ENCODE measurements at places on chromosomes 13 and 19.

DNA sequence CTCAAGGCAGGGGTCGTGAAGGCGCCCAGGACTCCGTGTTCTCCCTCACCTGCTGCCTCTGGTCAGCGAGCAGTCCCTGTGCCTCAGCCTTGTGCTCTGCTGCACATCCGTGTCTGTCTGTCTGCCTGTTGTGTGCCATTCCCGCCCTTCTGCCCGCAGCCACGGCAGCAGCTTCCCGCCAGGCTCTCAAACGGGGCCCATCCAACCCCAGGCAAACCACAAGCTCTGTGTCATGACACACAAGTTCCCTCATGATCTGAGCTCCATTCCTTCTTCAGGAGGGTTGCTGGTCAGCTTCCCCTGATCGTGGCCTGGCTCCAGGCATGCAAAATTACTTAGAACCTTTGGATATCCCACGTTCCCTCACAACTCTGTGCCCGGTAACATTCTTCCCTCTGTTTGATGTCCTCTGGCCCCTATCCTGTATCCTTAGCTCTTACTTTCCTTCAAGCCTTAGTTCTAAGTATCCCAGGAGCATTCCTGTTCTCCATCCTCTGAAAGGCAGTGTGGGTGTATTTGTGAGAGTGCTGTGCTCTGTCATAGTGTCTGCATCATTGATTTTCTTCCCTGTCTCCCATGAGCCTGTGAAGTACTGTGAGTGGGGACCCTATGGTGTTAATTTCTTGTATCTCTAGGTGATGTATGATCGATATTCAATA is 3.2 kb downstream of the GPR183 start:
- peak; percentile 43 for DNase-seq

GRCh38 chr13:46160065-46160464 is 21.9 kb downstream of the LCP1 start:
- DNase-seq: no peak

DNA sequence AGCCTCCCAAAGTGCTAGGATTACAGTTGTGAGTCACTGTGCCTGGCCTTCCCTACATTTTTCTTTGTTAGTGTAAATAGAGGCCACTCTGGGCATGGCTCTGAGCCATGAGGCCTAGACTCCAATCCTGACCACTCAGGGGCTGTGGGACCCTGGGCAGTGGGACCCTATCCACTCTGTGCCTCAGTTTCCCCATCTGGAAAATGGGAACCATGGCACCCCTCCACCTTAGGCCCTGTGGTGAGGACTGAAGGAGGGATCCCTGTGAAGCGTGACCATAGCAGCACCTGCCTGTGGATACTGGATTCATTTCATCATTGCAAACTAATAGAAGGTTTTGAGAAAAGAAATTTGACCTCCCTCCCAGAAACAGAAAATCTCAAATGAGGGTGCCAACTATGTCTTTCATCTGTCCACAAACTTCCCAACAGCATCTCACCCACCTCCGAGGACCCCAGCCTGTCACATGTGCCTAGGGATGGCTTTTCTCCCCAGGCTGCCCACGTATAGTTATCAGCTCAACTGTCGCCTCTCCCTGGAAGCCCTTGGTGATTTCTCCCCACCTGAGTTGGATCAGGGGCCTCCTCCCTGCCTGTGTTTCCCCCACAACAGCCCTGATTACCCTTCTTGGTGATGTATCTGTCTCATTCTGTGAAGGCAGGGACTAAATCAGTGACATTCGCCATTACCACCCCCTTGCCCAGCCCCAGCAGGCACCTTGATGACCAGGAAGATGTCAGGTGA is 5.6 kb downstream of the ANGPTL8 start:
- DNase-seq: no peak

- no peak for DNase-seq
Observed at GRCh38 chr13:26987486-26988013, 184.1 kb downstream of the USP12 start.

DNA sequence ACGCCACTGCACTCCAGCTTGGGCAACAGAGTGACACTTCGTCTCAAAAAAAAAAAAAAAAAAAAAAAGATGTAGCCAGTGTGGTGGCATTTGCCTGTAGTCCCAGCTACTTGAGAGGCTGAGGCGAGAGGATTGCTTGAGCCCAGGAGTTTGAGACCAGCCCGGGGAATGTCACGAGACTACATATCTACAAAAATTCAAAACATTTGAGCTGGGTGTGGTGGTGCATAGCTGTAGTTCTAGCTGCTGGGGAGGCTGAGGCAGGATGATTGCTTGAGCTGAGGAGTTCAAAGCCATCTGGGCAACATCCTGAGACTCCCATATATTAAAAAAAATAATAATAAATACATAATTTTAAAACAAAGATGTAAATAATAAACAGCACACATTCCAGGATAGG is 46.6 kb downstream of the SMARCA4 start:
- DNase-seq: no peak

DNA sequence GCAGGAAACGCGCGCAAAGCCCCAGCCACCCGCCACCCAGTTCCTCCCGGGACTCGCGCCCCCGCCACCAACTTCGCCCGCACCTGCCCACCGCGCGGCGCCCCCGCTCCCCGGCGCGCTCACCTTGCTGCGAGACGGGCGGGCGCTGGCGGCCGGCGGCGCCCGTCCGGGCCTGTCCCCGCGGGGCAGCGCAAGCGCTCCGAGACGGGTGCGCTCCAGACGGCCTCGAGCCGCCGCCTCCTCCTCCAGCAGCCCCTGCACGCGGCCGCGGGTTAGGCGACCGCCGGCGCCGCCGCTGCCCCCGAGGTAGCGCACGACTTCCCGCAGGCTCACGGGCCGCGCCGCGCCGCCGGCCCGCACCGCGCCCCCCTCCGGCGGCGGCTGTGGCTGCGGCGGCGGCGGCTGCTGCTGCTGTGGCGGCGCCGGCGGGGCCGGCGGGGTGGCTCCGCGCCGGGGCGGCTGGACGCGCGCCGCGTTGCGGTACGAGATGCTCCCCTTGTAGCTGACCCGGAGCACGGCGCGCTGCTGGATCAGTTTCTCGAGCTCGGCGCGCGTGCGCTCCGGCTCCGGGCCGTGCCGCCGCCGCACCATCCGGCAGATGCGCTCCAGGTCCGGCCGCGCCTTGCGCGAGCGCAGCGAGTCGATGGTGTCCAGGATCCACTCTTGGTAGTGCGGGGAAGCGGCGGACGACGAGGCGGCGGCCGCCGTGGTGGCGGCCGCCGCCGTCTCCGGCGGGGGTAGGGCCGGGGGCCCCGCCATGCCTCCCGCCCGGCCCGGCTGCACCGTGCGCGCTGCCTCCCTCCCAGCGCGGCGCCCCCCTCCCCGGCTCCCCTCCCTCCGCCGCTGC is 666 bp downstream of the SAMD1 start:
- DNase-seq: peak; percentile 64

- DNase-seq: no peak
Observed at GRCh38 chr13:47917022-47917574, 84.0 kb downstream of the SUCLA2 start.

DNA sequence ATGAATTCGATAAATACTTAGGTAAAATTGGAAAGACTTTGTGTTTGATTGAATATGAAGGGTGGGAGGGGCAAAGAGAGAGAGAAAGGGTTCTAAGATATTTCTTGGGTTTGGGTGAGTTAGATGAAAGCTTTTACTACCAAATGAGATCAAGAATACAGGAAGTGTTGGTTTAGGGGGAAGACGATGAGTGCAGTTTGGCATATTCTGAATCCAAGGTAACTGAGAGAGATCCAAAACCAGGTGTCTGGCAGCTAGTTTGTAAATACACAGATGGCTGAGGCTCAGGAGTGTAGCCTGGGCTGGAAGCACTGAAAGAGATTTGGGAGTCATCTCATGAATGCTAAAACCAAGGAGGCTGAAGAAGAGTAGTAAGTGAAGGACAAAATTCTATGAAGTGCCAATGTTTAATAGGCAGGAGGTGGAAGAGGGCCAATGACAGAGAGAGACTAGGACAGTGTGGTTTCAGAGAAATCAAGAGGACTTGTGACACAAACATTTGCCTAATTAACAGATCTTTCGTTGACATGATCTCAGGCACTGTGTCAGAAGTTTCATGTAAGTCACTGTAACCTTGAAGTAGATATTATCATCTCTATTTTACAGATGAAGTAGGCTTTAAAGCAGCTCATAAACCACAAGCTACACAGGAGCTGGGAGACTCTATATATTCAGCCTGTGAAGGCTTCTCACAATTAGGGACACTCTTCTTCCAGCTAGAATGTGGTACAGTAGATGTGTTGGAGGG is 70.2 kb upstream of the ZDHHC20 start:
- DNase-seq: no peak

DNA sequence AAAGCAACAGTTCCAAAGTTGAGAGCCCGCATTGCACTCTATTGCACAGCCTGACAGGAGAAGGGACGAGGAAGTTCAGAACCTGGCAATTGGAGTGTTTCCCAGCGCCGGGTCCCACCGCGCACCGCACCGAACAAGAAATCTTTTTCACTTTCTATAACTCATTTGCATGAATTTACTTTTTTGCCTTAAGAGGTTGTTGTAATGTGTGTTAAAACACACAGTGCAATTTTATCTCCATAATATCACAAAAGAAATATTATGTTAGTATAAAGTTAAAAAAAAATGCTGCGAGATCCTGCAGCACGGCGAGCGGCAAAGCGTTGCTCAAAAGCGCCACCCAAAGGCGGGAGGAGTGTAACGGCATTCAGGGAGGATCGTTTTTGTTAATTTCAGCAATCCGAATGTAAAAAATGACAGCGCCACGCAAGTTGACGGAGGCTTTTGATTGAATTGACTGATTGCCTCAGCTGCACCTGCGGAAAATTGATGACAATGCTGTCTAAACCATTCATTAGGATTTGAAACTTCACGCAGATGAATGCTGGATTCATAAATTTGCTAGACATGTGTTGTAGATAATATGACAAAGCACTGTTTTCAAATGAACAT is 303.6 kb upstream of the ZNF507 start:
- no peak for DNase-seq

GRCh38 chr19:30760014-30760413 is 387.8 kb downstream of the ZNF536 start:
- no peak for DNase-seq

- DNase-seq: no peak
Observed at GRCh38 chr13:101262306-101262705, 154.0 kb downstream of the NALCN start.

DNA sequence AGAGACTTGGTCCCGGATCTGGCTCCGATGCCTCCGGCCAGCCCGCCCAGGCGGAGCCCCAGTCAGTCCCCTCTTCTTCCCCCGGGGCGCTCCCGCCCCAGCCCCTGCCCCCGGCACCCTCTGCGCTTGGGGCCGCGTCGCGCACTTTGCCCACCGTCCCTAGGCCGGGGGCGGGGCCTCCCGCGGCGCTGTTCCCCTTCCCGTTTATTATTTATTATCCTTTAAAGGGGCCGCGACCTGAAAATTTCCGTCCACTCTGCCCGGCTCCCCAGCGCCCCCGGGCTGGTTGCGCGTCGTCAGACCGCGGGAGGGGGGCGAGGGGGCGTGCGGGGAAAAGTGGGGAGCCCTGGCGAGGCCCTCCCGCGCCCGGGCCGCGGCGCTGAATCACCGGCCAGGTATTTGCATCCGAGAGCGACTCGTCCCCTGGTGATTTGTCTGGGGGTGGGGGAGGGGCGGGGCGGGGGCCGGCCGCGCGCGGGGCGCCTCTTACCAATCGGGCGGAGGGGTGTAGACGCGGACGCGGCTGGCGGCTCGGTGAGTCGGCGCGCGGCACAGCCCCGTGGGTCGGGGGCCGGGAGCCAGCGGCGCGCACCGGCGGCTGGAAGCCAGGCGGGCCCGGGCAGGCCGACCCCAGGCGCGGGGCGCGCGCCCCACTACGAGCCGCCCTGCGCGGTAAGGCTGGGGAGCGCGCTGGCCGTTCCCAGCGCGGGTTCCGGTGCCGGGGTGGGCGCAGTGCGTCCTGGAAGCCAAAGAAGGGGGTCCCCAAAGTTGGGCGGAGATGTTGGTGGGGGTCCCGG is at the start of gene ARID3A:
TSS of gene ARID3A (plus strand) at position 510 of the 797 bp plus-strand sequence. CDS start 3,494 bp downstream, outside the sequence.
- DNase-seq: peak; percentile 77

DNA sequence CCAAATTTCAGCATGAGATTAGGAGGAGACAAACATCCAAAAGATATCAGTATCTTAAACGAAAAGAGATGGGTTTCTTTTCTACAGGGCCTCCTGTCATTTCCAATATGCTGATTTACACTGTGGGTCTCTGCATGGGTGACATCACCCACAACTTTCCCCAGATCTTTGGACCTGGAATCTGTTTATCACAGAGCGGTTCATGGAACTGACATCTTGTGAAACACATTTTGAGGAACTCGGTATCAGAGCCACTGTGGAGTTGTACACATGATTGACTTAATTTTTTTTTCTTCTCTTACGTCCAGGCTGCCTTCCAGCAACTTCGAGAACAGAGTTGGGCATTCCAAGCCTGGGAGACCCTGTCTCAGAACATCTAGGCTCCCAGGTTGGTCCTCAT is 80.2 kb upstream of the SERP2 start:
- no peak for DNase-seq

DNA sequence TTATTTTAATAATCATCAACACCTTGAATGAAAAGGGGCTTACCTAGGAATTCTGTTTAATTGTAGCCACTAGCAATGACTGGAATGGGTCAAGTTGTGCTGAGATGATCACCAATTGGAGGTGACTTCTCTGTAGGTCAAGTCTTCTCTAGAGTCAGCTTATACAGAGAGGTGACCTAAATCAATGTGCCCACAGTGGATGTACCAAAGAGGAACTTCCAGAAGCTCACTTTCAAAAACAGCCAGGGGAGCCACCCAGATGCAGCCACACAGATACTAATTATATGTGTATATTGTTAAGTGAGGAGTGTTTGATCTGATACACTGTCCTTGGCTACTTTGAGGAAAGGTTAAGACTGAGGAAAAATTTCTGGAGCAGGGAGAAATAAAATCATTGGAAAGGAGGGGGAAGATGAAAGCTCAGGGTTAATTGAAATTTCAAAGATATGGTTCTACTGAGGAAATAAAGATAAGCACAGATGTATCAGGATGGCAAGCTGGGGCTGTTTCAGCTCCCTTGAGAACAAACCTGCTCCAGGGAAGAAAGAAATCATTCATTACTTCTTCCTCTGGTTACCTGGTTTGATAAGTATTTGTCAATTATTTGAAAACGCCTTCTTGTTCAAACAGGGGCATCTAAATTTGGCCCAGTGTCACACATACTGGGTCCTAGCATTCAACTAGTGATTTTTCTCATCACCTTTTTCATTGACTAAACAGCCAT is 5.1 kb downstream of the GPR183 start:
- no peak for DNase-seq

- DNase-seq: no peak
Observed at GRCh38 chr13:33134213-33134612, 118.0 kb downstream of the KL start.
